ENCODE measurements at places on chromosomes 4 and X.

- no peak for DNase-seq
These were observed 1196.4 kb upstream of the TENM3 start for GRCh38 chr4:181046809-181047208.

DNA sequence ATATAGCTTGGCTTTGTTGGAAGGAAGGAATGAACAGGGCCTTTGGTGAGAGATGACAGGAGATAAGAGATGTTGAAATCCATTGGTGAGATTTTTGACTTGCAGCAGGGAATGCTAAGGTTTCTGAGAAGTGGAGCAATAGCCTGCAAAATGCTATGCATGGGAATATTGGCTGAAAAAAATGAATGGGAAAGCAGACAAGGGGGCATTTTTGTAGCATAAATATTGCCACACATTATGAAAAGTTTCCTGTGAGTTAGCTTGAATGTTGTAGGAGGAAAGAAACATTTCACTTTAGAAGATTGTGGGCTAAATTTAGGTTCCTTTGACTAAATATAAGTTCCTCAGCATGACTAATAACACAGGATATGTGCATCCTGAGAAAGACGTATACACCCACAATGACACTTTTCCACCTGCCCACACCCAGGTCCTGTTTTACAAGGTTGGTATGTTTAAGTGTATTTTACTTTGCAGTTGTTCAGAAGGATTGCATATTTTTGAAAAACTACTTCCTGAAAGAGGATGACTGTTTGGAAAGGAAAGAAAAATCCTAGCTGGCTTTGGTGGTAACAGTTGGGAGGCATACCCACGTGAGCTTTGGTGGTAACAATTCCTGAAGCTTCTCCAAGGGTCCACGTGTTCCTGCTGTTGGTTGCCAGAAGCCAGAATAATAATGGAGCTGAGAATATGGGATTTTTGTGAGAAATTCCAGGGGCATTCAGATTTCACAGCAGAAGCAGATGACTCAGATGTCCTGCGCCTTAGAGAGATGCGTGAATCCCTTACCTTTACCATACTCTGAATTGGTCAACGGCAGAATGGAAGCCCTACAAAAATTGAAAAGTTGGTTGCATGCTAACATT lies 28.5 kb downstream of the PHEX start:
- DNase-seq, result peak; percentile 3

DNA sequence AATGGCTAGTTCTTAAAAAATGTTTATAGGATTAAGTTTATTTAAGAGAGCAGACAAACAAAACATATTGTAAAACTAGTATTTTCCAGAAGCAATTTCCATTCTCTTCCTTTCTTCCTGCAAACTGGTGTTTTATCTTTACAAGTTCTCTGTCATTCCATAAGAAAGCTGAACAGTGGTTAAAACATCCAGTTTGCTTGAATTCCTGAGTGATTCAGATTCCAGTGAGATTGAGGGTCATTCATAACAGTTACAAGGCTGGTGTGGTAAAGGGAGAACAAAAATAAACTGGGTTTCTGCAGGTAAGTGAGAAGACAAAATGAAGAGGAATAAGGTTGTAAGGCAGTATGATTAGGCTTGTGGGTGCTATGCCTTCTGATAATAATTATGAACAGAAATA lies 544.8 kb upstream of the DIPK2B start:
- DNase-seq, result peak; percentile 15

DNA sequence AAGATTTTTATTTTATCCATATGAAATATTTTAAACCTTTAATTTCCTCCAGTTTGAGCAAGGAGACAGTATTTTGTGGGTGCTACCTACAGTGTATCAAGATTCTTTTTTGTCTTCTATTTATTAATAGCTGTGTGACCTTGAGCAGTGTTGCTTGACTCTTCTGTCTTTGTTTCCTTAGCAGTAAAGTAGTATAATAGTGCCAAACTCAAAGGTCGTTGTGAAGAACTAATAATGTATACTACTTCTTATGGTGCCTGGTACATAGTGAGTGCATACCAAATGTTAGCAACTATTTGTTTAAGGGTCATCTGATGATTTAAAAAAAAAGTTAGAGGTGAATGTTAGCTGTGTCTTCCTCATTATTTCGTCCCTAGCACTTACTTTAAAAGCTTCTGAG lies 30.5 kb downstream of the SMARCAD1 start:
- no peak for DNase-seq

GRCh38 chr4:89287945-89288344 lies 19.7 kb downstream of the GPRIN3 start:
- no peak for DNase-seq

DNA sequence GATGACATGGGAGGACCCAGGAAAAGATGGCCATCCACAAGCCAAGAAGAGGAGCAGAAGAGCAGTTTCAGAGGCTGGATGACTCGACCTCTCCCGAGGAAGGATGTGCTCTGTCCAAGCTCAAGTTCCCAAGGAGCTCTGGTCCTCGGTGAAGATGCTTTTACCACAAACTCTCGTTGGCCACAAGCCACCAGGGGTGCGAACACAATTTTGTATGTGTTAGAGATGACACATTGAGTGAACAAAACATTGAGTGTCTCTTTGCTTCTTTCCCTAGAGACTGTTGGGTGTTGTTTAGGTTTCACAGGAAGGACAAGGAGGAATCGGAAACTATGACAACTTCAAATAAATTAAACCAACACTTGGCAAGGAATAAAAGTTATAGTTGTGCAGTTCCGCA lies 26.3 kb downstream of the FGFBP1 start:
- peak; percentile 29 for DNase-seq

- no peak for DNase-seq
These were observed 956 bp downstream of the C4orf51 start for GRCh38 chr4:145680902-145681301.

DNA sequence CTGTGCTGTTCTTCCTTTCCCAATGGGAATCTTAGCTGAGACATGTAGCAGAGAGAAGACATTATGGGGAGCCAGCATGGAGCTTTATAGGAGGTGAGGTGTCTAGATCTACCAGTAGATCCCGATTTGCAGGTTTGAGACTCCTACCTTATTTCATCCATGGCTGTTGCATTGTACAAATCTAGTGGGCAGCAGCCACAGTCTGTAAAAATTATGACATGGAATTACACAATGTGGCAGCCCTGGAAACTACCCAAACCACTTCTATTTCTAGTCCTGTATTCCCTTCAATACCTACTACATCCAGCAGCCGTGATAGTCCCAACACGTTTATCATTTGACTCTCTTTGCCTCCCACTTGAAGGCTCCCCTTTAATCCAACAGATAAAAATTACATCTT lies 8.1 kb downstream of the ATP7A start:
- DNase-seq, result no peak

DNA sequence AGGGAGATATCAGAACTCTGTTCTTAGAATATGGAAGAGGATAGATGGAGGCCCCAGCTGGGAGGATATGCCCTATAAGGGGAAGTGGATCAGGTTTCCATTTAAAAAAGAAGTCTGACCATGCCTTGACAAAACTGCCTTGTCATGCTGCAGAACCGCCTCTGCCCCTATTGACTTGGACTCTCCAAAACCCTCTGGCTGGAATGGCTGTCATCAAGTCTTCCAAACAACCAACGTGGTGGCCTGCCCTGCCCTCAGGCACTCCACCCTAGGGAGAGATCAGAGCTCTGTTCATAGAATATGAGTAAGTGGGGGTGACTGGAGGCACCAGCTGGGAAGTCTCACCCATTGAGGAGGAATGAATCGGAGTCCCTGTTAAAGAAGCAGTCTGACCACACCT lies 114.9 kb downstream of the VSIG4 start:
- no peak for DNase-seq

DNA sequence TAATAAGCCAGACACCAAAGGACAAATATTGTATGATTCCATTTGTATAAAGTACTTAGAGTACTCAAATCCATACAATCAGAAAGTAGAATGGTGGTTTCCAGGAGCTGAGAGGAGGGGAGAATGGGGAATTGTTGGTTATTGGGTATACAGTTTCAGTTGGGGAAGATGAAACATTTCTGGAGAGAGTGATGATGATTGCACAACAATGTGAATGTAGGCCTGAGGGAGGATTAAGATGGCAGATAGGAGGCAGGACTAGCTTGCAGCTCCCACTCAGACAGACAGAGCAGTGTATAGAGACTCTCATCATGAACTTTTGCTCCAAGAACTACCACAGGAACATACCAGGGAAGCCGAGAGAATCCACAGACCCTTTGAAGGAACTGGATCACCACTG lies 75.7 kb upstream of the PAK3 start:
- DNase-seq, result no peak

- DNase-seq, result no peak
These were observed 359 bp upstream of the GAB3 start for GRCh38 chrX:154751203-154751668.

DNA sequence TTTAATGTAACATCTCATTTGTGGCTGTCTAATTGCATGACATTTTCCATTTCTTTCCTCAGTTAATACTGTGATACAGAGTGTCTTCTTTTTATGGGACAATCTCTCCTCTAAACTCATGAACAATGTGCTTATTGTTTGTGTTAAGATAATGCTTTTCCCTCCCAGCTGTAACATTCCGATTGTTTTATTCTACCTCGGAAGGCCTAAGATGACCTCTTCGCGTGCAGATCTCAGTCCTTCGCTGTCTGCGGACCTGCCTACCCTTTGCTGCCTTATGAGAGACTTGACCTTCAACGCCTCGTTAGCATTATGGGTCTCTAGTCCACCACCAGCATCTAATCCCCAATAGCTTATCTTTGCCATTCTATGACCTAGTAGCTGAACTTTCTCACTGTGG lies 29.8 kb upstream of the ZFP42 start:
- DNase-seq, result no peak

- DNase-seq, result peak; percentile 55
These were observed 7.6 kb upstream of the SOWAHB start for GRCh38 chr4:76905521-76905920.

DNA sequence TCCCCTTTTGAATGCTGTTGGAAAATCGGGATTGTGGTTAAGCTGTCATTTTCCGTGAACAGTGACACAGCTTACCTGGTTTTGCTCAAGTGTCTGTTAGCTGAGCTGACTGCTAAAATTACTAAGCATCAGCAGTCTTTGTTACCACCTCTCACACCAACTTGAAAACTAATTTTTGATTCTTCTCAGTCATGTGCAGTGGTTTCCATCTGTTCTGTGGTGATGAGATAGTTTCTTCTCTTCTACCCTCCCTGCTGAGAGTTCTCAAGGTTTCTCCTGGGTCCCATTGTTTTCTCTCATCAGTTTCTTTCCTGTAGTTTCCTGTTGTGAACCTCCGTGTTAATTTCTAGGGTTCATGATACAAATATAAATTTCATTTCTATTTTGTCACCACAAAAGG lies 225.6 kb downstream of the ARHGAP10 start:
- DNase-seq, result no peak

DNA sequence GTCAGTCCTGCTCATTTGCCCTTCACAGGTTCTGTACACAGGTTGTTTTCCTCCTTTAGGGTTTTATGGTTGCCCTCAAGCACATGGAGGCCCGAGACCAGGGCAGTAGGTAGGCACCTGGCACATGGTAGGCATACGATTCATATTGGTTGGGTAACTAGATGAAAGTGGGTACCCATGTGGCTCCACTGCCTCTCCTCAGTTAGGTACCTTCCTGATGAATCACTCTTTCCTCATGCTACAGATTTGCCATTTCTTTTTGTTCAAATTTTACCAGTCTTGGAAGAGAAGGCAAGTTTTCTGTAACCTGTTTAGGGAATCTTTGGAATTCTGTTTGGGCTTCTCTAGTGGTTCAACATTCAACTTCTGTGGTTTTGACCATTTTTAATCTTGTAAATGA lies 121.3 kb downstream of the FHIP1A start:
- no peak for DNase-seq

GRCh38 chr4:48780865-48781214 lies 761 bp upstream of the FRYL start:
- peak; percentile 45 for DNase-seq
